ENCODE measurements at places on chromosomes 6 and 20. TPM values are rescaled to one million over a fixed set of nuclear protein-coding genes. Genes with fewer than 3 reads are reported as not detected.

RALGAPB gene
- 25.6 TPM for total RNA-seq

COL20A1 gene
- total RNA-seq = 0.08 TPM

STX11 gene
- 39.0 TPM for total RNA-seq

KIF25 gene
- total RNA-seq = not detected

MUC21 gene
- not detected for total RNA-seq

GSTA3 gene
- not detected for total RNA-seq

LBP gene
- total RNA-seq = not detected

CHRNA4 gene
- not detected for total RNA-seq

HLA-G gene
- total RNA-seq = 1.4 TPM

MOCS1 gene
- total RNA-seq = 4.1 TPM

RAD21L1 gene
- total RNA-seq = not detected

STMND1 gene
- not detected for total RNA-seq

DNAAF9 gene
- 1.3 TPM for total RNA-seq

RPRD1B gene
- 37.6 TPM for total RNA-seq

LAMA5 gene
- 0.38 TPM for total RNA-seq

RPS10 gene
- total RNA-seq = 2,216 TPM

ULBP1 gene
- total RNA-seq = 2.8 TPM

TENT5A gene
- 0.94 TPM for total RNA-seq

ZSWIM3 gene
- 3.5 TPM for total RNA-seq

XKR7 gene
- 0.04 TPM for total RNA-seq

PNPLA1 gene
- total RNA-seq = not detected

PAQR8 gene
- total RNA-seq = 11.0 TPM

ZC2HC1B gene
- total RNA-seq = not detected

CRISP2 gene
- total RNA-seq = not detected

CYP24A1 gene
- not detected for total RNA-seq

OSER1 gene
- 26.4 TPM for total RNA-seq

HTR1B gene
- not detected for total RNA-seq

ARHGAP18 gene
- 8.9 TPM for total RNA-seq

FAM83B gene
- not detected for total RNA-seq

TUBB2B gene
- 0.28 TPM for total RNA-seq
